ENCODE measurements at places on chromosomes 7 and 10.

DNA sequence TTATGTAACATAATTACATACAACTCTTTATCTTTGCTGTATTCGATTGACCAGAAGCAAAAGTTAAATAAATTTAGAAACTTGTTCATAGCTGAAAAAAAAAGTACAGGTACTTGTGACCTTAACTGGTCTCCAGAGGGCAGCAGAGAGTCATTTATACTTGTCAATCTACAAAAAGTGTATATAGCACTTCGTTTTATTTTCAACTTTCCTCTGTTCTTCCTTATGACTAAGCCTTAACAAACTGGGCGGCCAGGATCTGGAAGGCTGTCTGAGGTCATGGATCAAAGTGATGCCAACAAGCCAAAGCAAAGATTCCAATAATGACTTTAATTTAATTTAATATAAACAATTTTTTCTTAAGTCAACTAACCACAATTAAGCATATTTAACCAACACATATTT lies 29.8 kb downstream of the C10orf67 start:
- H3K4me3 ChIP-seq: no peak overlapping the region
- no peak overlapping the region for H3K27ac ChIP-seq
- H3K36me3 ChIP-seq: no peaks in the 10 kb centered on the region
- H3K27me3 ChIP-seq: peaks cover 5% of the 10 kb centered on the region
- peak; percentile 49 for DNase-seq
- no peaks in the 10 kb centered on the region for H3K4me1 ChIP-seq

- no peak for DNase-seq
- no peaks in the 10 kb centered on the region for H3K36me3 ChIP-seq
- peaks cover 10% of the 10 kb centered on the region for H3K27me3 ChIP-seq
- H3K4me3 ChIP-seq: no peak overlapping the region
- no peaks in the 10 kb centered on the region for H3K4me1 ChIP-seq
- H3K27ac ChIP-seq: no peak overlapping the region
These were observed 25.9 kb upstream of the YAE1 start for GRCh38 chr7:39540320-39540719.

GRCh38 chr10:810351-810846 lies 120.9 kb upstream of the DIP2C start:
- H3K4me1 ChIP-seq: peaks cover 4% of the 10 kb centered on the region
- no peaks in the 10 kb centered on the region for H3K27me3 ChIP-seq
- no peak overlapping the region for H3K4me3 ChIP-seq

DNA sequence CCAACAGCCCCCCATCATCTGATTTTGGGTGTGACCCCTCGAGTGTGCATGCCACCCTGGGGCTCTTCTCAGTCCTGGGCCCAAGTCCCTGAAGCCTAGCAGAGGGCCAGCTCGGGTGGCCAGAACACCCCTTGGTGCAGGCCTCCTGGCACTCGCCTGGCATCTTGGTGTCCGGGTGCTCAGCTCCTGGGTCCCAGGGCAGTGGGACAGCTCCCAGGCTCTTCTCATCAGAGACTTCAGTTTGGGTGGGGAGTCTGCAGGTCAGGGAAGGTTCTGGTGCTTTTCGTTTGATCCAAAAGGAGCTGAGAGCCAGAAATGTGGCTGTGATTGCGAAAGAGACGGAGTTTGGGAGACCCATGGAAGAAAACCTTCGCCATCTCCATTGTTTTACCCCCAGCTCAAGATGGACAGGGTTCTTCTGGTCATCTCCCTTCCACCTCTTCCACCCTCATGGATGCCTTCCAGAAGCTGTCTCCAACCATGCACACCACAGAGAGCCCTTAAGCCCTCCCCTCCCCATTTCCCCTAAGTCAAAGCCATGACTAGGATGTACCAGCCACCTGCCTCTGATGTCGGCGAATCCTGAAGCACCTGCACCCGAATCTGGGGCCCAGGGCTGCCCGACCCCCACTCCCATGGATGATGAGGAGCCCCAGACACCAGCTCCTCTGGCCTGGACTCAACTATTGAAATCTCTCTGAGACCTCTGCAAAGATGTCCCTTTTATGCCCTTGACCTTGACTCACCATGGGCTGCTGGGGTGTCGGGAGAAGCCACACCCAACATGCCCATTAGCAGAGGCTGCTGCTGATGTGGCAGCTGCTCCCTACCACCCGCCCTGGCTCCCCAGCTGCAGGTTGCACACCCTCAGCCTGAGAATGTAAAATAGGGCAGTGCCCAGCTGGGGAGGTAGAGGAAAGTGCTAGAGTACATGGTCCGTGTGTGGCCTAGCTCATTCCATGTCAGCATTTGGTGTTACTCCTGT lies 55.3 kb downstream of the ADCYAP1R1 start:
- no peaks in the 10 kb centered on the region for H3K4me1 ChIP-seq
- no peak for DNase-seq
- H3K27me3 ChIP-seq: peaks cover 27% of the 10 kb centered on the region
- H3K27ac ChIP-seq: no peak overlapping the region
- no peak overlapping the region for H3K4me3 ChIP-seq

DNA sequence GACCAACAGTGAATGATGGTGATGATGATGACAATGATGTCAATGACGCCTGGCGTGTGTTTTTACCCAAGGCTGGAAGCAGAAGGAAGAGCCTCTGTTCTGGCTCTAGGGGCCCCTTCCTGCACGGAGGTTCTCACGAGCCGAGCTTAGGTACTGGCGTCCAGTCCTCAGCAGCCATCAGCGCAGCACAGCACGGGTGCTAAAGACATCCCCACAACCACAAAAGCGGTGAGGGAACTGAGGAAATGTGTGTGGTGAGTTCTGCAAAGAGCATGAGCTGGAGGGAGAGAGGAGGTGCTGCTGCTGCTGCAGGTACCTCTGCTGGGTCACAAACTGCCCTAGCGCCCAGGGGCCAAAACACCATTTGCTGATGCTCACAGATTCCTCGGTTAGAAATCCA lies 81.6 kb downstream of the SFMBT2 start:
- no peak overlapping the region for H3K4me3 ChIP-seq
- peak; percentile 4 for DNase-seq
- no peaks in the 10 kb centered on the region for H3K27me3 ChIP-seq
- no peak overlapping the region for H3K27ac ChIP-seq

GRCh38 chr7:100573691-100574361 lies at the start of gene SAP25:
Gene SAP25 (minus strand): TSS chr7:100573900. CDS start chr7:100573742, 158 bp downstream.
- DNase-seq: no peak
- no peak within 1 kb of the TSS for H3K4me3 ChIP-seq
- H3K36me3 ChIP-seq: peaks cover 30% of the 10 kb centered on the region
- H3K27me3 ChIP-seq: no peaks in the 10 kb centered on the region
- peak within 1 kb of the TSS; percentile 80 for H3K27ac ChIP-seq
- peaks cover 14% of the 10 kb centered on the region for H3K4me1 ChIP-seq
